Upper lobe of left lung (tissue), 6 donors: ENCODE measurements at places on chromosomes 12 and 14.
A peak's percentile ranks its signal among the peaks of the same experiment; 100 is the strongest.

DNA sequence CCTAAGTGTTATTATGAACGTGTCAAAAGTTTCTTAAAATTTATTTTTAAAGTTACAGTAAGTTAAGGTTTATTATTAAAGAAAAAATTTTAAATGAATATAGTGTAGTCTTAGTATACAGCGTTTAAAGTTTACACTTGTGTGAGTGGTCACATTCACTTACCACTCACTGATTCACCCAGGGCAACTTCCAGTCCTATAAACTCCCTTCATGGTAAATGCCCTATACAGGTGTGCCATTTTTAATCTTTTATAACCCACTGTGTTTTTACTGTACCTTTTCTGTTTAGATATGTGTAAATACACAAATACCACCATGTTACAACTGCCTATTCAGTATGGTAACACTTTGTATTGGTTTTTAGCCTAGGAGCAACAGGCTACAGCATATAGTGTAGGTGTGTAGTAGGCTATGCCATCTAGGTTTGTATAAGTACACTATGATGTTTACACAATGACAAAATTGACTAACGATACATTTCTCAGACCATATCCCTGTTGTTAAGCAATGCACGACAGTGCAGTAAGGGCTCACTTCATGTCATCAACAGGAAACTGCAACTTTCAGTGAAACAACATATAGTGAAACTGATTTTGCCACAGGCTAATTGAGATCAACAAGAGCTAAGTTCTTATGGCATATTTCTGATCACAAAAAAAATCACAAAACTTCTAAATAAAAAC, 112.0 kb upstream of the TMCC3 start:
- no peak for DNase-seq
- no peak overlapping the region for H3K27ac ChIP-seq
- no peaks in the 10 kb centered on the region for H3K27me3 ChIP-seq
- H3K4me1 ChIP-seq = peaks cover 5% of the 10 kb centered on the region
- H3K4me3 ChIP-seq = no peak overlapping the region
- no peaks in the 10 kb centered on the region for H3K36me3 ChIP-seq

DNA sequence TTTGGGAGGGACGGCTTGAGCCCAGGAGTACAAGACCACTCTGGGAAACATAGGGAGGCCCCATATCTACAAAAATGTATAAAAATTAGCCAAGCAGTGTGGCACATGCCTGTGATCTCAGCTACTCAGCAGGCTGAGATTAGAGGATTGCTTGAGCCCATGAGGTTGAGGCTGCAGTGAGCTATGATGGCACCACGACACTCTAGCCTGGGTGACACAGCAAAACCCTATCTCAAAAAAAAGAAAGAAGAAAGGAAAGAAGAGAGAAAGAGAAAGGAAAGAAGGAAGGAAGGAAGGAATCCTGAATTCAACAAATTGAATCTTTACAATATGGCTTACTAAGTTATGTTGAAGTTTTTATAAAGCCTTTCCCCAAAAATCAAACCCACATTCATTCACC, 2.1 kb downstream of the KIF21A start:
- DNase-seq = no peak
- peaks cover 19% of the 10 kb centered on the region for H3K4me1 ChIP-seq
- no peak overlapping the region for H3K4me3 ChIP-seq
- H3K27ac ChIP-seq = no peak overlapping the region

- H3K4me1 ChIP-seq = no peaks in the 10 kb centered on the region
- no peaks in the 10 kb centered on the region for H3K27me3 ChIP-seq
- H3K36me3 ChIP-seq = no peaks in the 10 kb centered on the region
- H3K27ac ChIP-seq = no peak overlapping the region
- DNase-seq = no peak
Measured at GRCh38 chr12:54759751-54760150, 94.6 kb upstream of the MUCL1 start.

GRCh38 chr12:126936181-126936851, 1330.7 kb upstream of the TMEM132C start:
- no peak overlapping the region for H3K27ac ChIP-seq
- H3K4me1 ChIP-seq = no peaks in the 10 kb centered on the region
- DNase-seq = peak; percentile 30
- H3K36me3 ChIP-seq = no peaks in the 10 kb centered on the region
- H3K27me3 ChIP-seq = no peaks in the 10 kb centered on the region

DNA sequence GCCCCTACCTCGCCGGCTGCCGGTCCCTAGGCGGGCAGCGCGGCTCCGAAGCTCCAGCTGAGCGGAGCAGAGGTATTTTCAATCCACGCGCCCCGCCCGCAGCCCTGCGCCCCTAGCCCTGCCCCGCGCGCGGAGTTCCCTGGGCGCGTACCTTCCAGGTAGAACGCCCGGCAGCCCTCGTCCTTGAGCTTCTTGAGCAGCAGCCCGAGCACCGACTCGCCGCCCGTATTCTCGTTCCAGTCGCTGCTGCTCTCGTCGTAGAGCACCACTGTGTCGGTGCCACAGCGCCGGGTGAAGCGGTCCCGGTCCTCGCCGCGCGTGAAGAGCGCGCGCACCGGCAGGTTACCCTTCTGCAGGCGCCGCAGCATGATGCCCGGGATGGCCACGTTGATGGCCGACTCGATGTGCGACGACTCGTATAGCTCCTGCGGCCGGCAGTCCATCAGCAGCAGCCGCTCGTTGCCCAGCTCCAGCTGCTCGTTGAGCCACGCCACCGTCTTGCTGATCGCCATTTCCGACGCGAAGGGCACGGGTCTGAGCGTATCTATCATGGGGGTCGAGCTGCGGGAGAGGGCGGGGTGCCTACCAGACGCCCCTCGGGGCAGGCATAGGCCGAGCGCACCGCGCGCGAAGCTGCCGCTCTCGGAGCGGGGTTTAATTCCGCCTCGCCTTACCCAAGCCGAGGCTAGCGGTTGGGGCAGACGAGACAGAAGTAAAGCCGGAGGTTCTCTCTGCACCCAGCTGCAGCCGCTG, 636 bp downstream of the DUSP6 start:
- H3K4me3 ChIP-seq = peak overlapping the region; percentile 62
- peaks cover 30% of the 10 kb centered on the region for H3K4me1 ChIP-seq
- peaks cover 12% of the 10 kb centered on the region for H3K36me3 ChIP-seq
- peak overlapping the region; percentile 100 for H3K27ac ChIP-seq
- DNase-seq = peak; percentile 90

- H3K36me3 ChIP-seq = no peaks in the 10 kb centered on the region
- no peaks in the 10 kb centered on the region for H3K4me1 ChIP-seq
- no peak overlapping the region for H3K27ac ChIP-seq
- H3K27me3 ChIP-seq = no peaks in the 10 kb centered on the region
Measured at GRCh38 chr14:53355581-53356112, 202.5 kb upstream of the DDHD1 start.

GRCh38 chr12:72677139-72677538, 405.0 kb downstream of the TRHDE start:
- H3K4me3 ChIP-seq = no peak overlapping the region
- H3K36me3 ChIP-seq = no peaks in the 10 kb centered on the region
- H3K4me1 ChIP-seq = no peaks in the 10 kb centered on the region
- DNase-seq = no peak
- no peak overlapping the region for H3K27ac ChIP-seq

DNA sequence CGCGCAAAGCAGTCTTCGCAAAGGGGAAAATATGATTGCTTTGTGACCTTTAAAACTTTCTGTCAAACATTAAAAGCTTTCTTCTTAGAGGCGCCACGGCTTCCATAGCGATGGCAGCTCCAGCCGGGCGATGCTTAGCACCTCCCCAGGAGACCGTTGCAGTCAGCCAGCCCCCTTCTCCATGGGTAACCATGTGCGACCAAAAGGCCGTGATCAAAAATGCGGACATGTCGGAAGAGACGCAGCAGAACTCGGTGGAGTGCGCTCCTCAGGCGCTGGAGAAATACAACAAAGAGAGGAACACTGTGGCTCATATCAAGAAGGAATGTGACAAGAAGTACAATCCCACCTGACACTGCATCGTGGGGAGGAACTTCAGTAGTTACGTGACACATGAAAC, 12.7 kb upstream of the STON2 start:
- peak; percentile 24 for DNase-seq
- H3K36me3 ChIP-seq = no peaks in the 10 kb centered on the region
- H3K4me1 ChIP-seq = no peaks in the 10 kb centered on the region

DNA sequence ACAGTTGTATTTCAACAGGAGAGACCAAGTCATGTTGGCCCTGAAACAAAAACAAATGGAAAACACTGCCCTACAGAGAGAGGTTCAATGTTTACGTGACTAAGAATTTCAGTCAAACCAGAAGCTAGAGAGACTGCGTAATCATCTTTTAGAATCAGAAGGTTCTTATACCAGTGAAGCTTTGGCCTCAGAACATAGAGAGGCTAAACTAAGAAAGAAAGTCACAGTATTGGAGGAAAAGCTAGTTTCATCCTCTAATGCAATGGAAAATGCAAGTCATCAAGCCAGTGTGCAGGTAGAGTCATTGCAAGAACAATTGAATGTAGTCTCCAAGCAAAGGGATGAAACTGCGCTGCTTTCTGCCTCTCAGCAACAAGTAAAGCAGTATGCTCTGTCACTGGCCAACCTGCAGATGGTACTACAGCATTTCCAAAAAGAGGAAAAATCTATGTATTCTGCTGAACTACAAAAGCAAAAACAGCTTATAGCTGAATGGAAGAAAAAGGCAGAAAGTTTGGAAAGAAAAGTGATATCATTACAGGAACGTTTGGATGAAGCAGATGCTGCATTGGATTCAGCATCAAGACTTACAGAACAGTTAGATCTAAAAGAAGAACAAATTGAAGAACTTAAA, 32.5 kb upstream of the NUAK1 start:
- DNase-seq = no peak
- H3K4me1 ChIP-seq = no peaks in the 10 kb centered on the region
- no peak overlapping the region for H3K27ac ChIP-seq
- H3K4me3 ChIP-seq = no peak overlapping the region
- H3K27me3 ChIP-seq = no peaks in the 10 kb centered on the region

DNA sequence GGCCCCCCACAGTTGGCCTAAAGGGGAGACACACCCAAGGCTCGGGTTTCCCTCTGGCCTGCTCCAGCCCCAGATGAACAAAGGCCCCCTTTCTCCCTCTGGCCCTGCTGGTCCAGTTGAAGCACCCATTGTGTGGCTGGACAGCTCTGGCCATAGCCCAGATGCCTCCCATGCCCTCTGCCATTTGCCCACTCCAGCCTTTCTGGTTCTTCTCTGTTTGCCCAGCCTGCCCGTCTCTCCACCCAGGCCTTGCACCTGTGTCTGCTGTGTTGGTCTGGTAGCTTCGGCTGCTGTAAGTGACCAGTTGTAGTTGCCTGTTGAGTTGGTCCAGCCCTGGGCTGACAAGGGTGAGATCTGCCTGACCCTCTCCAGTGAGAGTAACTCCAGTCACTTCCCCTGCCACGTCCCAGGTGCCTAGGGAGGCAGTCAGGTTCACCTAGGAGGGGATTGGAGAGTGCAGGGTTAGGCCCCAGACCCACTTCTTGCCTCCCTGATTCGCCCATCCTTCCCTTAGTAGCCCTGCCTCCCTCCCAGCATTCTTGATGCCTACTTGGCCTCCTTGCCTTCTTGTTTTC, 3.0 kb downstream of the B4GALNT1 start:
- peaks cover 16% of the 10 kb centered on the region for H3K27me3 ChIP-seq
- no peak for DNase-seq
- no peak overlapping the region for H3K4me3 ChIP-seq
- H3K36me3 ChIP-seq = no peaks in the 10 kb centered on the region

GRCh38 chr12:92551853-92552397, 150.9 kb upstream of the PLEKHG7 start:
- no peaks in the 10 kb centered on the region for H3K27me3 ChIP-seq
- H3K4me1 ChIP-seq = peaks cover 5% of the 10 kb centered on the region
- no peak for DNase-seq
- no peak overlapping the region for H3K27ac ChIP-seq
- no peak overlapping the region for H3K4me3 ChIP-seq
- H3K36me3 ChIP-seq = no peaks in the 10 kb centered on the region

DNA sequence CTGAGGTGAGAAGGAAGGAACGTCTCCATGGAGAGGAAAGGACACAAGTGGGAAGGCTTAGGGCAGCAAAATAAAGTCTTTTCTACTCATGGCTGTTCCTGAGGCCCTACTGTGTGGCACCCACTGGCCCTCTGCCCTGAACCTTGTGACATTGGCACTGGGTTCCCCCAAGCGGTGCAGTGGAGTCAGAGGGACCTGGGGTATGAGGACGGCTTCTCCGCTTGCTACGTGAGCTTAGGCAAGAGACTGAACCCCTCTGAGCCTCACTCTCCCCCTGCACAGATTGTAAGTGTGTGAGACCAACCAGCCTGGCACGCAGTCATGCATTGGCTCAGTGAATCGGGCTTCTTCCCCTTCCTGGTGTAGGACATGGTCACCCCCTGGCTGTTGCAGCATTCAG, 19.7 kb downstream of the SLC6A12 start:
- no peak overlapping the region for H3K27ac ChIP-seq
- H3K36me3 ChIP-seq = no peaks in the 10 kb centered on the region
- H3K27me3 ChIP-seq = no peaks in the 10 kb centered on the region
- peaks cover 5% of the 10 kb centered on the region for H3K4me1 ChIP-seq

DNA sequence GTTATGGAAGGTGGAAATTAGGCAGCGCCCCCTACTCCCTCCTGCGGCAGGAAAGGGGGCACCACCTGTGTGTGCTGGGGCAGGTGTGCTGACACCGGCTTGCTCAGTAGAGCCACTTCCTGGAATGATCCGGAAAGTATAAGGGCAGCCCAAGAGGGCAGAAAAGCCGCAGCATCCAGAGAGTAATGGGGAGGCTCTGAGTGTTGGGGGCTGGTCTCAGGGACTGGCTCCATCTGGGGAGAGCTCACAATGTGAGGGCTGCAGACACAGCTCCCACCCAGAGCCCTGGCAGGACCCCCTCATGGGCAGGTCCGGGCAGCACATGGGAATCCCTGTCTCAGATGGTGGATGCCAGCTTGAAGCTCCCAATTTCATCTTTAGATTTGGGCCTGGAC, 187.6 kb upstream of the C14orf180 start:
- DNase-seq = no peak
- no peak overlapping the region for H3K27ac ChIP-seq
- peaks cover 18% of the 10 kb centered on the region for H3K4me1 ChIP-seq
- no peak overlapping the region for H3K4me3 ChIP-seq

DNA sequence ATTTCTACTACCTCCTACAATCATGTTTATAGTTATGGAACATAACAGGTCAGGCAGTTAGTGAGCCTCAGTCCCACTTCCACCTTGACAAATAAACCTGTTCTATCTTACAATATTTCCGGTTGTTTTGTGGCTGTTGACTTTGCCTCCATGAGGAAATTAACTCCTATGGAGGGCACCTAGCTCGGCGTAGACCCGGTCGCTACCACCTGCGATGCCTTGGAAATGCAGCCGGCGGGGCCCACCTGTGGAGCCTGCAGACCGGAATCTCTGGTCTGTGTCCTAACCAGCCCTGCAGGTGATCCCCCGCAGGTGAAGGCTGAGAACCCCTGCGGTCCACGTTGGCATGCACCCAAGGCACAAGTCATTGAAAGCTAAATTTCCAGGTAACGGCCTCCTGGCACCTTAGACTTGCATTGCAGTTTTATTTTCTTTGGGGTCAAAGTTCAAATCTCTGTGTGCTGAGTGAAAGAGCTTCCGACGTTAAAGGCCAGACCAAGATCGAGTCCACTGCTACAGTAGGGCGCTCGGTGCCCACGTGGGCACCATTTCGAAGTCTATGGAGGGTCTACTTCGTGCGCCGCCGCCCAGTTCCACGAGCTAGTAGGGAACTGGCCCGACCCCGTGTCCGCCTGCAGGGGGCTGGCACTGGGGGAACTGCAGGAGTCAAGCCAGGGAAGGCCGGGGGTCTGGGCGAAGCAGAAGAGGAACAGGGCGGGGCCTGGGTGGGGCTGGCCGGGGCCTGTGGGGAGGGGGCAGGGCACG, 782 bp upstream of the PIWIL1 start:
- no peak overlapping the region for H3K4me3 ChIP-seq
- H3K36me3 ChIP-seq = no peaks in the 10 kb centered on the region
- peaks cover 4% of the 10 kb centered on the region for H3K27me3 ChIP-seq
- DNase-seq = peak; percentile 73
